ENCODE measurements at places on chromosomes 2 and 18.

GRCh38 chr18:31171144-31171839, 8.6 kb upstream of the DSC1 start:
- DNase-seq, result no peak

GRCh38 chr2:48445091-48445725, 84.7 kb upstream of the STON1 start:
- DNase-seq, result no peak

GRCh38 chr2:3177891-3178577, 199.6 kb downstream of the EIPR1 start:
- DNase-seq, result no peak

DNA sequence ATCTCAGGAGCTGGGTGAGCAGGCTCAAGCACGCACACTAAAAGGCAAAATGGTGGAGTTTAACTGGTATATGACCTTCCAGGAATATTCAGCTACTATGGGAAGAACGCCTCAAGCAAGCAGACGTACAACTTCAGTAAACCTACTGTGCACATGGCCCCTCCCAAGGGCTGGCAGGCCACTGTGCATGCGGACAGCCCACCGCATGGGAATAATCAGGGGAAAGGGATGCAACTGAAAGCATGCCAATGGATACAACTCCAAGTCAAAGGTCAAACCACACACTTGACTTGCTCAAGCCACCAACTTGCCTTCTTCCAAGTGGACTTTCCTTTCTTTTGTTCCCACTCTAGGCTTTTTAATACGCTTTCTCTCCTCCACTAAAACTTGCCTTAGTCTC, 121.6 kb upstream of the SNTG2 start:
- DNase-seq, result no peak

GRCh38 chr18:36176711-36177110, 10.6 kb upstream of the MOCOS start:
- DNase-seq, result no peak

GRCh38 chr18:21452796-21453510, 147.6 kb downstream of the ESCO1 start:
- DNase-seq, result no peak

DNA sequence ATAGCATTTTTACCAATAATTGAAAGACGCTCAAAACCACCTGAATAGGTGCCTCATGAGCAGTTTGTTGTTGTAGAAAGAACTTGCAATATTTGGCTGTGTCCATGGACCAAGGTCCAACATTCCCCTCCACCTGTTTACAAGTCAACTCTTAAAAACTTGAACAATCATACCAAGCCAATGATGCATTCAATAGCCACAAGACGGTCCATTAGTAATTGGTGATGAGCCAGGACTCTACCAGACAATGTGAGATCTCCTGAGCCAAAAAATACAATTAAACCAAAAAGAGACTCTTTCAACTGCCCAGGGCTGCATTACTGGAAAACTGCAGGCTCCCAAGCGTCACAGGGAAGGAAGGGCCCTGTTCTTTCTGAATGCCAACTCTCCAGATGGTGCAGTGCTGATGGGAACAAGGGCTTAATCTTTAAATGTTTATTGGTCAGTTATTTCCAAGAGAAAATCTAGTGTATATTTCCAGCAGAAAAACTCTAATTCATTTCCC, 118.8 kb upstream of the EPB41L3 start:
- DNase-seq, result no peak

DNA sequence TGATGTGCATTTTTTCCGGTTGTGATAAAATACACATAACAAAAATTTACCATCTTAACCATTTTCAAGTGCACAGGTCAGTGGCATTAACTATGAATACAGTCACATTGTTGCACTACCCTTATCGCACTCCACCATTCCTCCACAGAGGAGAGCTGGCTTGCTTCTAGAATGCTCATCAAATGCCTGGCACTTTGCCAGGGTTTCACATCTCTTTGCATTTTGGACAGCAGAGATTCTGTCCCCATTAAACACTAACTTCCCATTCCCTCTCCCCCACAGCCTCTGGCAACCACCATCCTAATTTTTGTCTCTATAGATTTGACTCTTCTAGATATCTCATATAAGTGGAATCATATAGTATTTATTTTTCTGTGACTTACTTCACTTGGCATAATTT, 165.0 kb downstream of the ASB1 start:
- DNase-seq, result no peak

All from activated naive CD4-positive, alpha-beta T cell treated with anti-CD3 and anti-CD28 coated beads, Interleukin-2, amount 50 U/mL, for 16 hours (primary cell).